ENCODE measurements at places on chromosomes 3 and 15. TPM values are rescaled to one million over a fixed set of nuclear protein-coding genes. Genes with fewer than 3 reads are reported as not detected.

GRCh38 chr3:112005091-112005672 is 6.5 kb downstream of the TAGLN3 start:
- H3K4me1 ChIP-seq: peaks cover 15% of the 10 kb centered on the region
- no peak overlapping the region for H3K4me3 ChIP-seq
- H3K36me3 ChIP-seq: no peaks in the 10 kb centered on the region
- H3K27ac ChIP-seq: no peak overlapping the region

DNA sequence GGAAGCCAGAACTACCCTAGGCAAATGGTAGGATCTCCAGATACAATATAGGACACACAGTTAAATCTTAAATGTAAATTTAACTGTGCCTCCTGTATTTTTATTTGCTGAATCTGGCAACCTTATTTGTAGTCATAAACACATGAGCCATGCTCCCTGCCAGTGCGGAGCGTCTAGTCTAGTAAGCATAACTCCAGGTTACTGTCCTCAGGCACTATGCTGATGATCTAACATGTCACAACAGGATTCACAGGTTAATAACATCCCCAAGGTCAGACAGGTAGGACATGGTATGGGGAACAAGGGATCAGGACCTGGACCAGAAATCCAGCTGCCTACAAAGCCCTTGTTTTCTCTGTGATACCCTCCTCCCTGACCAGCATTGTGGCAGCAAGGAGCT is 305.1 kb downstream of the CACNA2D3 start:
- no peak overlapping the region for H3K27ac ChIP-seq
- no peaks in the 10 kb centered on the region for H3K4me1 ChIP-seq
- no peaks in the 10 kb centered on the region for H3K36me3 ChIP-seq
- H3K27me3 ChIP-seq: no peaks in the 10 kb centered on the region

DNA sequence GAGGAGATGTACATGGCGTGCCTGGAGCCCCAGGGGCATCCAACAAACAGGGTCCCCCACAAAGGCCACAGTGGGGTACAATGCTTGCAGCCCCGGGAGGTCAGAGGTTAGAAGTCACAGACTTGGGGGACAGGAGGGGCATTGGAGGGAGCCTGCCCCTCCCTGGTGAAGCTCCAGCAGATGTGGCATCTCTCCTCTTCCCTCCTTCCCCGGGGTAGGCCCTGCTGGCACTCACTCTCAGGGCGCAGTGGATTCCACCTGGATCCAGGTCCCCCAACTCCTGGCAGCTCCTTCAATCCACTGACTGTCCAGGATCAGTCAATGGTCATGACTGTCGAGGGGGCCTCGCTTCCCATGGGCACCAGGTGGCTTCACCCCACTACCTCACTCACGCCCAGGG is 32.2 kb downstream of the RGMA start:
- no peaks in the 10 kb centered on the region for H3K27me3 ChIP-seq
- peak overlapping the region; percentile 45 for H3K27ac ChIP-seq
- no peak overlapping the region for H3K4me3 ChIP-seq

GRCh38 chr3:197801891-197802778 is 11.1 kb downstream of the LRCH3 start:
- no peak overlapping the region for H3K27ac ChIP-seq
- H3K4me3 ChIP-seq: no peak overlapping the region
- H3K27me3 ChIP-seq: no peaks in the 10 kb centered on the region
- H3K4me1 ChIP-seq: no peaks in the 10 kb centered on the region

DNA sequence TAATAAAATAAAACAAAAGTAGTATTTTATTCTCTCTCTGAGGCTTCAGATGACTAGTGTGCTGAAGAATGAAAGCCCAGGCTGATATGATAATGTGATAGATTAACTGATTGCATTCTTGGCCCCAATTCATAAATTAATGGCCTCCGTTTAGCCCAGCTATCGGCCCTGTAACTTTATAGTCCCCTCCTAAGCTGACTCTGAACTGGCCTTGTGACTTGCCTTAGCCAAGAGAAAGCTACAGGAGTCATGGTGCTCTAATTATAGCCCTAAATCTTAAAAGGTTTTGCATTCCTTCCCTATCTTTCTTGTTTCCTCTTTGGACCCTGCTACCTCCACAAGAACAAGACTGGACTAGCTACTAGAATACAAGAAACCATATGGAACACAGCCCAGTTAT is 123.2 kb upstream of the EPHA3 start:
- H3K27ac ChIP-seq: no peak overlapping the region
- H3K36me3 ChIP-seq: no peaks in the 10 kb centered on the region
- no peak overlapping the region for H3K4me3 ChIP-seq
- H3K4me1 ChIP-seq: no peaks in the 10 kb centered on the region
- H3K27me3 ChIP-seq: no peaks in the 10 kb centered on the region
- DNase-seq: no peak

DNA sequence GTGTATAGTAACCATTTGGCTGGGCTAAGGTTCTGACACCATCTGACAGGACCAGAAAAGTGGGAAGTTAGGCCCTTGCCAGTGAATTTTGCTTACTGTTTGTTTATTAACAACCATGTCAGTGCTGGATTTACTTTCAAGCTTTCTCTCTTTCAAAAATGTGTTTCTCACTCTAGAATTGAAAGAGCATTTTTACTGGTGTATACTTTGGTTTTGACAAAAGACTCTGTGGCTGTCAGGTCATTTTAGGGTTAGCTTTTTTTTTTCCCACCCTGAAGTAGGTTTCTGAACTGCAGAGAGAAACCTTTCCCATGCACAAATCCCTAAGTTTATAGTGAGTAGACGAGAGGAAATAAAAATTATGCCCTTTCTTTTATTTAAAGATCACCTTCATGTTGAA is 230.0 kb upstream of the TBC1D5 start:
- peaks cover 35% of the 10 kb centered on the region for H3K4me1 ChIP-seq
- H3K4me3 ChIP-seq: no peak overlapping the region
- peak overlapping the region; percentile 56 for H3K27ac ChIP-seq
- DNase-seq: no peak
- no peaks in the 10 kb centered on the region for H3K27me3 ChIP-seq

GRCh38 chr3:183766745-183767606 is 58.4 kb downstream of the MAP6D1 start:
- no peak overlapping the region for H3K4me3 ChIP-seq
- peaks cover 16% of the 10 kb centered on the region for H3K4me1 ChIP-seq
- DNase-seq: peak; percentile 80
- H3K27me3 ChIP-seq: no peaks in the 10 kb centered on the region

DNA sequence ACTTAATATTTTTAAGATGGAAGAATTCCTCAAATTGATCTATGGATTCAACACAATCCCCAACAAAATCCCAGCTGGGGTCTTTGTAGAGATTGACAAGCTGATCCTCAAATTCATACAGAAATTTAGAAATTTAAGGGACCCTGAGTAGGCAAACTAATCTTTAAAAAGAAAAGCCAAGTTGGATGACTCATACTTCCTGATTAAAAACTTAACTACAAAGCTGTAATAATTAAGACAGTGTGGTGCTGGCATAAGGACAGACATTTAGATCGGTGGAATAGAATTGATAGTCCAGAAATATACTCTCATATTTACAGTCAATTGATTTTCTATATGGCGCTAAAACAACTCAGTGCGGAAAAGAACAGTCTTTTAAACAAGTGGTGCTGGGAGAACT is 11.6 kb downstream of the FAM162A start:
- H3K27me3 ChIP-seq: no peaks in the 10 kb centered on the region
- no peak overlapping the region for H3K4me3 ChIP-seq
- H3K4me1 ChIP-seq: 0 out of 2 replicates have a peak, but pooled peaks cover 4% of the 10 kb centered on the region
- no peak for DNase-seq
- no peak overlapping the region for H3K27ac ChIP-seq

DNA sequence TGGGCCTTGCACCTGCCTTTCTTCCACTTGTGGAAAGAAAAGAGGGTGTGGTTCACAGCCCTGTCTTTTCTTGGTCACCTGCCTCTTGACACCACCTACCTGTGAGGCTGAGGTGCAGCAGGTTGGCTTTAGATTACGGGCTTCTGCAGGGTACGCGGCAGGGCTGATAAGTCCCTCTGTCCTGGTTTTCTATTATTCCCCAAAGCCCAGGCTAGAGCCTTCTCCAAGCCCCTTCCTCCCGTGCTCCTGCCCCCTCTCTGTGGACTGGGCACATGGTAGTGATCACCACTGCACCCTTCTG is 44.8 kb upstream of the HACD2 start:
- no peak overlapping the region for H3K27ac ChIP-seq
- no peak overlapping the region for H3K4me3 ChIP-seq
- peaks cover 6% of the 10 kb centered on the region for H3K4me1 ChIP-seq
- H3K36me3 ChIP-seq: no peaks in the 10 kb centered on the region
- H3K27me3 ChIP-seq: no peaks in the 10 kb centered on the region
- DNase-seq: no peak

DNA sequence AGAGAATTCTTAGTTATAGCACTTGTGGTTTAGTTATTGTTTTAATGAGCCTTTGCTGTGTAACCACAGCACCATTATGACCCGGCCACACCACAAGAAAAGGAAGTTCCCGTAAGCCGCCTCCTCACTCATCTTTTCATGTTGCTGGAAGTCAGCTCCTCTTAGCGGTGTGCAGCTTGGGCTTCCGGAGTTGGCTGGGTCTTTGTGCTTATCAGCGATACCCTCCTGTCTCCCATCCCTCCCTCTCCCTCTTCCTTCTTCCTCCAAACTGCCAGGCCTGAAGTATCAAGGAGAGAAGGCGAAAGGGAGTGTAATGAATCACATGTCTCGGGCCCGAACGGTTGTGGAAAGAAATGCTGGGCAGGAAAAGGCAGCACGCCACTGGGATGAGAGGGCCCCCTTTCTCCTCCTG is 353.5 kb downstream of the MCTP2 start:
- H3K36me3 ChIP-seq: no peaks in the 10 kb centered on the region
- no peaks in the 10 kb centered on the region for H3K4me1 ChIP-seq
- H3K27ac ChIP-seq: no peak overlapping the region
- no peak for DNase-seq

DNA sequence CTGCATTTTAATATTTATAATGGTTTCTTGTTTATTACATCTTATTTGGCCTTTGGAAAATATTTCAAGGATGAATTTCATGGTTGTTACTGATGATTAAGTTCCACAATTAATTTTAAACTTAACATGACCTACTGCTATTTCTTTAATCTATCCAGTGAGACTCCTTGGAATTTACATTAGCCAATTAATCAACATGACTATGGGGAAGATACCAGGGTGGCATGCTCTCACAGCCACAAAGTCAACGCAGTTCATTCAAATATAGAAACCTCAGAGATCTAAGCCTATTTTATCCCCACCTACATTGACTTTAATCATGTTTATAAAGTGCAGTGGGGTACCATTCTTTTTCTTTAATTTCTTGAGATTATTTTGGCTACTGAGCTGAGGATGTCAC is 43.6 kb upstream of the PDZRN3 start:
- no peak for DNase-seq
- H3K27ac ChIP-seq: no peak overlapping the region
- no peaks in the 10 kb centered on the region for H3K27me3 ChIP-seq
- no peak overlapping the region for H3K4me3 ChIP-seq
- no peaks in the 10 kb centered on the region for H3K36me3 ChIP-seq
- peaks cover 8% of the 10 kb centered on the region for H3K4me1 ChIP-seq

- H3K27me3 ChIP-seq: no peaks in the 10 kb centered on the region
- no peaks in the 10 kb centered on the region for H3K36me3 ChIP-seq
- no peaks in the 10 kb centered on the region for H3K4me1 ChIP-seq
- H3K4me3 ChIP-seq: no peak overlapping the region
Measured at GRCh38 chr15:46618984-46619383, 984.2 kb downstream of the SQOR start.

- no peaks in the 10 kb centered on the region for H3K36me3 ChIP-seq
- no peaks in the 10 kb centered on the region for H3K4me1 ChIP-seq
- H3K27ac ChIP-seq: no peak overlapping the region
- peak overlapping the region; percentile 92 for H3K4me3 ChIP-seq
- no peaks in the 10 kb centered on the region for H3K27me3 ChIP-seq
Measured at GRCh38 chr15:63601704-63602185, 4.6 kb downstream of the FBXL22 start.

DNA sequence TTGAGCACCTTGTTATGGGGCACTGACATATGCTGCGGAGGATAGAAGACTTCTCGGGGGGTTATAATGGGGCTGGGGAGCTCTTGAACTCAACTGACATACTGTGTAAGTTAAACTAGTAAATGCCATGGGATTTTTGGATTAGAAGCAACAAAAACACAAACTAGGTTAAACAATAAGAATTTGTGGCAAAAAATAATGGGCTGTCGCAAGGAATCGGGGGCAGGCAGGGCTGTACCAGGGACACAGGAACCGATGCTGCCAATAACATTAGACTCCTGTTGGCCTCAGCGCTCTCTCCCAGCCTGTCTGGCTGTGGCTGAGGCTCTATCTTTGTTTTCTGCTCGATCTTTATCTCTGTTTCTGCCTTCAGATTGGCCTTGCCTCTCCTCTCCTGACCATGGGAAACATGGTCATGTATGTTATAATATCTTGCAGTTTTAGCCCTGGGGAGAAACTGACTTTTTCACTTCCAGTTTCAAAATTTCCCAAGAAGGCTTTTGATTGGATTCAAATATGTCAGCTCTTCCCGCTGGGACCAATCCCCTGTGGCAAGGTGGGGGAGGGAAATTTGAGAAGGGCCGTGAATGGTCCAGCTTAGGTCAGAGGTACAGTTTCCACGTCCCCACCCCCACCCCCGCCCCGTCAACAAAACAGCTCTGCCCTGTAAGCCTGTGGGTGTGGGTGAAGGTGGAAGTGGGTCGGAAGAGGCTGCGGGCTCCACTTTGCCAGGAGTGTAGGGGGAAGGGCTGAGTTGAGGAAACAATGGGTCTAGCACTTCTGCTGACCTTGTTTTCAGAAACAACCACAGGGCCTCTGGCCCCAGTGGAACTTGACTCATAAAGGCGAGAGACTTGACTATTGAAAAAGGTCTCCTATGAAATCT is 161.1 kb upstream of the TBL1XR1 start:
- no peaks in the 10 kb centered on the region for H3K36me3 ChIP-seq
- DNase-seq: peak; percentile 92
- H3K4me1 ChIP-seq: peaks cover 39% of the 10 kb centered on the region
- H3K27ac ChIP-seq: peak overlapping the region; percentile 89

DNA sequence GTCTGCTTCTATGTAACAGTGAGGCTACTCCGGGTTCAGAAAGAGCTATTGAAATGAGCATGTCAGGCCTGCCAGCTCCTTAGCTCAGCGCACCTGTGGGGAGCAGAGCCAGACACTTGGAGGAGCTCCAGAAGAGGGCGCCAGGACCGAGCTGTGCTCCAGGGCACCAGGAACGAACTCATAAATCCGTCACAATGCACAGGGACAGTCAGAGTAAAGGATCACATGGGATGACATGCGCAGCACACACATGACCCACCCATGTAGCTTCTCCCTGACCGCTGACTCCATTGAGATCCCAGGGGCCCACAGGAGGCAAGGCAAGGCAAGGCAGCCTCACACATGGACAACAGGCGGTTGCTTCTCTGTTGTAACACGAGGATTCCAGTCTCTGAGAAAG is 26.0 kb upstream of the GNB5 start:
- no peaks in the 10 kb centered on the region for H3K27me3 ChIP-seq
- no peak for DNase-seq
- peaks cover 1% of the 10 kb centered on the region for H3K36me3 ChIP-seq
- H3K4me3 ChIP-seq: no peak overlapping the region
- no peaks in the 10 kb centered on the region for H3K4me1 ChIP-seq

The TRH gene
- total RNA-seq: not detected

The PPARG gene
- total RNA-seq: 22.1 TPM

The CCR9 gene
- total RNA-seq: not detected

The CHRM5 gene
- not detected for total RNA-seq
